Cortex of kidney (tissue), 1 donor: ENCODE measurements at places on chromosomes 3 and 15.

DNA sequence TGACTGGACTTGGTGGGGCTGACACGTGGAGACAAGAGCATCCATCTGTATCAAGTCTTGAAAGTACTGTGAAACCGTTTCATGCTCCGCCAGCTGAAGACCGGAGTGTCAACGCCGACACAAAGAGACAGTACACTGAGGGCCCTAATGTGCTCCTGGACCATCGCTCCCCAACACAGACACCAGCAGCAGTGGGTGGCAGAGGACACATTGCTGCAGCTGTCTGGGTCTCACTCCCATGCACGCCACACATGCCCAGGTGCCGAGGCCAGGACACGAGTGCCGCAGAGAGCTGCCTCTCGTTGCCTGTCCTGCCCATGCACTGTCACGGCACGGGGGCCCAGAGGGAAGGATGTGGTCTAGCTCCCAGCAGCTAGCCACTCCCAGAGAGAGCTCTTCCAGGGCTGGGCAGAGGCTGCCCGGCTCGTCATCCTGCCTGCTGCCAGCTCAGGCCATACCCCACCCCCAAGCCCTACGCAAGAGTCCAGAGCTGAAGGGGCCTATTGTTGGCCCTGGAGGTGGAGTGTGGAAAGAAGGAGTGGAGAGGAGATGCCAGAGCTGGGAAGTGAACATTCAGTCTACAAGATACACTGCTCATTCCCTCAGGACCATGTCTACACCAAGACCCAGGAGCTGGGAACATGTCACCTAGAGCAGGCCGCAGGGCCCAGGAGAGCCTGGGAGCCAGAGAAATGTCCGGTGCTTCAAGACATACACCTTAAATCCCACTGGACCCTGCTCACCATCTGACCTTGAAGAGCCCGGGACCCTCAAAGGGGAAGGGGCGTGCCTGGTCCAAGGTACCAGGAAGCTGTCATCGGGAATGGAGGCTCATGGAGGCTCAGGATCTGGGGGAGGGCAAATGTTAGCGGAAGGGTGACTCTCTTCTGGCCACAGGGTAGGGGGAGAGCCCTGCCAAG lies 7.7 kb downstream of the TNK2 start:
- no peak for DNase-seq

- no peak for DNase-seq
Observed at GRCh38 chr3:128949158-128949557, 44.7 kb downstream of the CFAP92 start.

GRCh38 chr15:64519897-64520296 lies 59.5 kb downstream of the ZNF609 start:
- no peak for DNase-seq

DNA sequence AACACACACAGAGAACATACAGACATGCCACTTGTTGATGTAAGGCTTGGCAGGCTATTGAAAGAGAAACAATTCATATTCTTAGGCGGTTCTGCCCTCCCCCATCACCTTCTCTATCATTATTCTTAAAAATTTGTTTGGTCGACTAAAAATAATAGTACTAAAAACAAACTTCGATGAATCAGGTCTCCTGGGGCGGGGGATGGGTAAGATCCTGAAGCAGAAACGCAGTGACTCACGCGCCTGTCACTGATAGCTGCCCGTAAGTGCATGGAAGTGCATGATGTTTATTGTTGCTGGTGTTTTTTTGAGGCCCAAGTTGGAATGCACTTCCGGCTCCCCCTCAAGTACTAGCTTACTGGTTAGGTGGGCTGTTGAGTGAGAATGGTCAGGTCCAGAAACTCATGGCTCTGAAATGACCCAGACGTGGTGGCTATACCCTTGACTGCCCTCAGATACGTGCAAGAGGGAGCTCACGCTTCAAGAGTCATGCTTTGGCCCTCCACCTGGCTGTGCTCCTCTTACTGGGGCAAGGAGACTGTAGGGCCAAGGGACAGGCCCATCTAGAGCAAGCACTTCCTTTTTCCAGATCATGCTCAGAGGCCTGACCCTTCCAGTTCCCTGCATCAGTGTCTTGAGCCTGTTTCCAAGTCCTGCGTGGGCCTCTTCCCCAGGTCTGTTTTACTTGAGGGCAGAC lies 10.9 kb downstream of the SMAD3 start:
- no peak for DNase-seq
